Erythroblast (primary cell): ENCODE measurements at places on chromosomes 7 and 10.
A peak's percentile ranks its signal among the peaks of the same experiment; 100 is the strongest.

DNA sequence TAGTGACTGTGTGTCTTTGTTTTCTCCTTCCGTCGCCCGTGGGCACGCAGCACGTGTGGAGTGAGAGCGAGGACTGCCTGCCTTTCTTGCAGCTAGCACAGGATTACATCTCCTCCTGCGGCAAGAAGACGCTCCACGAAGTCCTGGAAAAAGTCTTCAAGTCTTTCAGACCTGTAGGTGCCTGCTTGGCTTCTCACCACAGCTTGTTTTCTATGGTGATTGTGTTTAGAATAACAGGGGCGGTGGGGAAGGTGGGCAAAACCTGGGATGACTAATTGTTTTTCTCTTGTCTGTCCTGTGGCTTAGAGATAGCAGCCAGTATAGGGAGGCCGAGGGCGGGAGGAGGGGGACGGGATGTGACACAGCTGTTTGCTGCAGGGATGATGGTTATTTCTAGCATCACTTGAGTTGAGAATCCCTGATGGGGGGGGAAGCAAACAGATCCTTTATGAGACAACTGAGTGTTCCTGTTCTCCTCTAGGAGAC is 11.4 kb downstream of the MTURN start:
- DNase-seq: peak; percentile 94

DNA sequence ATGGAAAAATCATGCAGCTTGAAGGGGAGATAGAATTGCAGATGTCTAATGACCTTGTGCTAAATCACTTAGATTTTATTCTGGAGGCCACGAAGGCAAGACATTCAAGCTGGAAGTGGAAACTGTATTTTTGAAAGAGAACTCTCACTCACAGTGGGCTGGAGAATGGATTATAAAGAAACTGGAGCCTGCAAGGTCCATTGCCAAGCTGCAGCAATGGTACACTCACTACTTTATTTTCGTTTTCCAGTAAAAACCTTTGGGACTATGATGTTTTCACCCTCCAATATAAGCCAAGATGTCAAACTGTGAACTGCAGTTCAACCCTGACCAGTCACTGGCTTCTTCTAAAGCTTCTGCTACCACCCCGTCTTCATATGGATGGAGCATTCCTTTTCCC is 62.0 kb downstream of the SKIDA1 start:
- no peak for DNase-seq

DNA sequence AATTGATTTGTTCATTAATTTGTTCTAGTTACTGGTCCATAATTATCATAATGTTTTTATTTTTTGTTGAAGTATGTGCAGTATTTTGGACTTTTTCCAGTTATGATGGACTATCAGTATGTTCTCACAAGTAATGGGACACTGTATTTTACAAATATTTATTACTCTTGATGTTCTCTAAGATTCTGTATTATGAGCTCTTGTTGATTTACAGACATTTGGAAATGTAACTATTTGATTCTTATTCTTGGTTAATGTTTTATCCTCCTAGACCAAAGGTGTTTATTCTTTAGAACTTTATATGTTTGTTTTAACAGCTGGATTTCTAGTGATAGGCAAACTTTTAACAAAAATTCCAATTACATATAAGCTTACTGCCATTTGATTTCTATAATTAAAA is 200.6 kb downstream of the SDK1 start:
- DNase-seq: no peak

GRCh38 chr10:5165738-5166137 is 19.2 kb downstream of the AKR1C8 start:
- DNase-seq: peak; percentile 8

DNA sequence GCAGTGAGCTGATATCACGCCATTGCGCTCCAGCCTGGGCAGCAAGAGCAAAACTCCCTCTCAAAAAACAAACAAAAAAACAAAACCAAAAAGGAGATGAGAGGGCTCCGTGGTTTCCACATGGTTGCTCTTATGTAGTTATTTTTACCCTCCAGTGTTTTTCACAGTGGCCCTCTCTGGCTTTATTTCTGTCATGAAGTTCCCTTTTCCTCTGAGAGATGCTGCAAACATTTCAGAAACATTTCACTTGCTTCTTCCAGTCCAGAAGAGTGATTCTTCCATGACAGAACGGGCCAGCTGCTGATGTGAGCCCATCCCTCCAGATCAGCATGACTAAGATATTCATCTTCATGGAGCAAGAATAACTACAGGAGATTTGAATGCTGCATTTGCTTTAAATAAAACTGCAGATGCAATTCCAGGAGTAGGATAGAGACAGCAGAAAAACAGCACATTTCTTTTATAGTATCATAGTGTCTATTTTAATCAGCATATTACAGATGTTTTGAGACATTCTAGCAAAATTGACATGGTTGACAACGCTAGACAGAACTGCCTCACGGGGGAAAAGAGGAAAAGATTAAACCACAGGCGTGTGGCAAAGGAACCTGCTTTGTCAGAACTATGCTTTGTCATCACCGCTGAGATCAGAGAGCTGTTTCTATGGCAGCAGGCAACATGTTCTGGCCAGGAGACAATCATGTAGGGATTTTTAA is 40.3 kb downstream of the NRCAM start:
- no peak for DNase-seq

- no peak for DNase-seq
Observed at GRCh38 chr10:24777196-24777595, 53.5 kb upstream of the ARHGAP21 start.
